GM23248 (cell line): ENCODE measurements at places on chromosomes 13 and 19. TPM values are rescaled to one million over a fixed set of nuclear protein-coding genes. Genes with fewer than 3 reads are reported as not detected.

DNA sequence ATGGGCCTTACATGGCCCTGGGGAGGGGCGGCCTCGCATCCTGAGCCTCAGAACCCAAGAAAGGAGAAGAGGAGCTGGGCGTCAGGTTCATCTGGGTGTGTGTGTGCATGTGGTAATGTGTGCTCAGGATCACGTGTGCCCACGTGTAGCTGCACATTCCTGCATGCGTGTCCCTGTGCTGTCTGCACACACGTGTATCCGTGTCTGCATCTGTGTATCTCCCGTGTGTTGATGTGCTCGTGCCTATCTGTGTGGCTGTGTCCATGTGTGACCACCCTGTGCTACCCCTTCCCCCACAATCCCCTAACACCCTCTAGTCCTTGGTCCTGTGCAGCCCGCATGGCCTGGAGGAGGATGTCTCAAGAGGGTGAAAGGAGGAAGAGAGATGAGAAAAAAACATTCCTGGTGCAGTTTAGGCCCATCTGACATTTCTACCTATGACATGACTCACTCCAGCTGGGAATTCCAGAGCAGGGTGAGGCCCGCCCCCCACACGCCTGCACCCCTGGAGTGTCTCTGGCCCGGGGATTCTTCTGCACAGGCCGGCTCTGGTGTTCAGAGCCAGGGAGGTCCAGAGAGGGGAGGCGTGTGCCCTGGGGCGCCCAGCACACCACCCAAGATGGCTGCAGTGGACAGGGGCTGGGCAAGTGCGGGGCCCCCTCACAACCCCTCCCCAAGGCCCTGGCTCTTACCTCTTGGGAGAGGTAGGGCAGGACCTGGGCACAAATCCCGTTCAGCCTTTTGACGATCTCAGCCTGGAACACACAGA is 7.1 kb downstream of the TLE5 start:
- no peak overlapping the region for H3K27ac ChIP-seq
- H3K27me3 ChIP-seq, result no peaks in the 10 kb centered on the region
- H3K4me1 ChIP-seq, result no peaks in the 10 kb centered on the region
- DNase-seq, result no peak
- H3K36me3 ChIP-seq, result 0 out of 2 replicates have a peak, but pooled peaks cover 22% of the 10 kb centered on the region

GRCh38 chr13:91704398-91704797 is 306.0 kb downstream of the GPC5 start:
- DNase-seq, result no peak
- H3K27ac ChIP-seq, result no peak overlapping the region
- H3K36me3 ChIP-seq, result no peaks in the 10 kb centered on the region
- H3K4me1 ChIP-seq, result no peaks in the 10 kb centered on the region
- no peak overlapping the region for H3K4me3 ChIP-seq

DNA sequence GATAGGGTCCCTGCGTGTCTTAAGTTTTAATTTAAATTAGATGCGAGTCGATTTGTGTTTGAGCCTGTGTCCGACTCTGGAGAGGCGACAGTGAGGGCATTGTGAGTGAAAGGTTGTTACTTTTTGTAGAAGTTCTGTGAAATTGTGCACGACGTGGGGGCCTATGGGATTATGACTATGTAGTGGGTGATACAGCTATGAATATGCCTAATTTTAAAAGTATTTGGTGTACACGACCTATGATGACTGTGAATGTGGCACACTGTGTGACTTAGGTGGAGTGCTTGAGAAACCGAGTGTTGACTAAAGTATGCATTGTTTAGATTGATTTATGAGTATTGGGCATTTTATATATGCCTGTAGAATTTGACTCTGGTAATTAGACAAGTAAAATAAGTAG is 646 bp downstream of the ZNF567 start:
- H3K27me3 ChIP-seq, result no peaks in the 10 kb centered on the region
- H3K36me3 ChIP-seq, result peaks cover 35% of the 10 kb centered on the region
- peak; percentile 10 for DNase-seq

DNA sequence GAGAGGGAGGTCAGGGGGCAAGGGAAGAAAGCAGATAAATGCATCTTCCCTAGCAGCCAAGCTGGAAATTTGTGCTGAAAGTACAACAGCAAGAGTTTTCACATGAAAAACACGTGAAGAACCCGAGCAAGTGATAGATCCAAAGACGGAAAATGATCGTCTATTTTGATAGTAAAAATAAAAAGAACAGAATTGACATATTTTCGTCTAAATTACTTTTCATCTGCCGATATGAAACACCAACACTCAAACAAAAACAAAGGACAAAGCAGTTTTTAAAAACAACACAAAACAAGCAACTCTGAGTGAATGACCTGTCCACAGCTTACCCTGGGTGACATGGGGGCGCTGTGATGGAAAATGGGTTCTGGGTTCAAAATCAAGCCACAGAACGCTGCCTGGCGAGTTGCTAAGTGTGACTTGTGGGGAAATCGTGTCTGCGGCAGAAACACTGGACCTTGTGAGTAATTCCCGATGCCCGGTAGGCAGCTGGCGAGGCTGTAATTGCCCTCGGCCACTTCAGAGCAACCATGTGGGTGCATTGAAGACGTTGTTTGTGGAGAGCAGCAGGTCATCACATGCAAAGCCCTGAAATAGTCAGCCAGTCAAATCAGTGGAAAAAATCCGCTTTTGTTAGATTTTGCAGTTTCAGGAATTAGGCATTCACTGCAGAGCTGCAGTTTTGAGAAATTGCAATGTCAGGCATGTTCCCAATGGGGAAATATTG is 7.4 kb downstream of the SOX1 start:
- DNase-seq, result no peak
- no peaks in the 10 kb centered on the region for H3K4me1 ChIP-seq
- no peaks in the 10 kb centered on the region for H3K36me3 ChIP-seq

DNA sequence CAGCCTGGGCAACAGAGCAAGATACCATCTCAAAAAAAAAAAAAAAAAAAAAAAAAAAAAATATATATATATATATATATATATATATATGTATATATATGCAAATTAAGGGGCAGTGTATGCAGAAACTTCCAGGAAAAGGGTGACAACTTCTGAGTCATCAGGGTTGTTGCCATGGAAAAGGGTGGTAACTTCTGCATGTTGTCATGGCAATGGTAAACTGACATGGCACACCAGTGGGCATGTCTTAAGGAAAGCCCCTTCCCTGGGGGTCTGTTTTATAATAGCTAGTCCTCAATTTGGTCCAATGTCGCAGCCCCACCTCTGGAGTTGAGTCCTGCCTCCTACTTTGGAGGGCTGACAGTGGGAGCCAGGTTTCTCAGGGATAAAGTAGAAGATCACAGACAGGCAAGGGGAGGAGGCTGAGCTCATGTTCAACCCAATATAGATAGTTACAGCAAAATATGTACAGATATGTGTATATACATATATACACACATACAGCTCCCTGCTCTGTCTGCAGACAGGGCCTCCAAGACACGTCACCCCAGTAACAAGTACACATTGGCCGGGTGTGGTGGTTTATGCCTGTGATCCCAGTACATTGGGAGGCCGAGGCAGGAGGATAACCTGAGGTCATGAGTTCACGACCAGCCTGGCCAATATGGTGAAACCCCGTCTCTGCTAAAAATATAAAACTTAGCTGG is 7.2 kb upstream of the FCHO1 start:
- peak; percentile 65 for DNase-seq
- H3K4me3 ChIP-seq, result no peak overlapping the region
- no peaks in the 10 kb centered on the region for H3K4me1 ChIP-seq
- H3K27ac ChIP-seq, result no peak overlapping the region
- H3K36me3 ChIP-seq, result no peaks in the 10 kb centered on the region

The GNG8 gene
- not detected in 2 replicates for total RNA-seq
